ENCODE measurements at places on chromosomes 13 and 19. TPM values are rescaled to one million over a fixed set of nuclear protein-coding genes. Genes with fewer than 3 reads are reported as not detected.

Gene KLK2
- total RNA-seq, result not detected

DNA sequence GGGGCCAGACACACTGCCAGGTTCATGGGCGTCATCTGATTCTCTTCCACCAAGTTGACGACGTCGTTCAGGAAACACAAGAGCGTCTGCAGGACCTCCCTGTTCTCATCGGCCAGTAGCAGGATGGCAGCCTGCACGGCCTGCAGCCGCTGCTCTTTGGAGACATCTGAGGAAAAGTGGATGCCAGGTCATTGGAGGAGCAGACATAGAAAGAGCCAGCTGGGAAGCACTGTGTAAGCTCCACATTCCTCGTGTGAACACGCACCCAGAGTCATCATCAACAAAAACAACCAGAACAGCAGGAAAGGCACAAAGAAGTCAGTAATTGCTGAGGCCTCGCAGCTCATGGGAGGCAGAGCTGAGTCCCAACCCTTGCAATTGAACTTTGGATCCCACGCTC lies 96.5 kb downstream of the KL start:
- no peak for DNase-seq

- no peak for DNase-seq
Measured at GRCh38 chr19:33547676-33548075, 26.1 kb upstream of the PEPD start.

- DNase-seq, result no peak
Measured at GRCh38 chr19:52725528-52725961, 9.3 kb downstream of the ZNF611 start.

- DNase-seq, result peak; percentile 94
Measured at GRCh38 chr19:8423817-8424223, 10.7 kb downstream of the MARCHF2 start.

DNA sequence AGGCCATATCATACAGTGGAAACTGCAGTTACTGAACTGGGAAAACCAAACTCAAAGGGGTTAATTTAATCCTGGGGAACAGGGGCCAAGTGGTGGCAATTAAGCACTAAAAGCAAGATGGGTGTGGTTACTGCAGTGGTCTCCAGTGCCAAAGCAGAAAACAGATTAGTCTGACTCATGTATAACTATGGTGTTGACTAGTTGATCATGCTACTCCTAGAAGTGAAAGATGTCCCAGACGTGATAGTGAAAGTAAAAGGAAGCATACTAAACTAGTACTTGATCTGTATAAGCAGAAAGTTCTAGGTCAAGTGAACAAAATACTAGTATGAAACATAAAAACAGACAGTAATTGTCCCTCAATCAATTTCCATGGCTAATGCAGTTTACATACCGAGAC lies 360.0 kb upstream of the SLITRK5 start:
- no peak for DNase-seq

Gene ZNF66
- 5.7 TPM for total RNA-seq

GRCh38 chr13:99981735-99982035 lies at the start of gene ZIC2:
TSS of gene ZIC2 (plus strand) at chr13:99981784. CDS start at chr13:99982065, 281 bp downstream.
- DNase-seq, result no peak

Gene MCEMP1
- not detected for total RNA-seq

- no peak for DNase-seq
Measured at GRCh38 chr13:35988648-35989081, 142.5 kb downstream of the DCLK1 start.

Gene RAB3A
- total RNA-seq, result 3.2 TPM

Gene ZNF729
- not detected for total RNA-seq

DNA sequence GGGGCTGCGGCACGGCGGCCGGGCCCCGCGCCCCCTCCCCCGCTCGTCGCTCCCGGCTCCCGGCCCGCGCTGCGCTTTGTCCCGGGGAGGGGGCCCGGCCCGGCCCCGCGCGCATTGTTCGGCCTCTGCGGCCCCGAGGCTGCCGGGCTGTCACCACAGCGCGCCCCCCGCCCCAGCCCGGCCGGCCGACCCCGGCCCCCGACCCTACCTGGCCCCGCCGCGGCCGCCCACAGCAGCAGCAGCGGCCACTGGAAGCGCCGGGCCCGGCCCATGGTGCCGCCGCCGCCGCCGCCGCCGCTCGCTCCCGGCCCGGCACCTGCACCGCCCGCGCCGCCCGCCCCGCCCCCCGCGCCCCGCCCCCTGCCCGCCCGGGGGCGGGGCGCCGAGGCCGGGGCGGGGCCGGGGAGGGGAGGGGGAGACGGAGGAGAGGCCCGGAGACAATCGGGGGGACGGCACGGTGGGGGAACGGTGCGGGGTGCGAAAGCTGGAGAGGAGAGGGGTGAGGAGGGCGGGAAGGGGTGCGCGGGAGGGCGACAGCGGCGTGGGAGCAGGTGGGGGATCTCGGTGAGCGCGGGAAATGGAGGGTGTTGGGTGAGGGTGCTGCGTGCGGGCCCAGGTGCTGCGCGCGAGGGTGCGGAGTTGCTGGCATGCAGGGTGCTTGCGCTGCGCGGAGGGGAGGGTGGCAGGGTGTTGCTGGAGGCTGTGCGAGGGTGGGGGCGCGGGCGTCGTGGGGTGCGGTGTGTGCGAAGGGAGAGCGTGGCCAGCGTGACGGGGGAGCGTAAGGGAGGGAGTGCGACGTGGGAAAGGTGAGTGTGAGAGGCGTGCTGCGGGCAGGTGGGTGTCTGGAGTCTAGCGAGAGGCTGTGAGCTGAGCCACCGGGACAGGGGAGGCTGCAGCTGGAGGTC lies at the start of gene CADM4:
TSS of gene CADM4 (minus strand) at position 332 of the 905 bp plus-strand sequence. CDS start at position 272, 60 bp downstream.
- DNase-seq, result no peak

GRCh38 chr13:68667863-68668262 lies 1437.7 kb upstream of the PCDH9 start:
- no peak for DNase-seq

DNA sequence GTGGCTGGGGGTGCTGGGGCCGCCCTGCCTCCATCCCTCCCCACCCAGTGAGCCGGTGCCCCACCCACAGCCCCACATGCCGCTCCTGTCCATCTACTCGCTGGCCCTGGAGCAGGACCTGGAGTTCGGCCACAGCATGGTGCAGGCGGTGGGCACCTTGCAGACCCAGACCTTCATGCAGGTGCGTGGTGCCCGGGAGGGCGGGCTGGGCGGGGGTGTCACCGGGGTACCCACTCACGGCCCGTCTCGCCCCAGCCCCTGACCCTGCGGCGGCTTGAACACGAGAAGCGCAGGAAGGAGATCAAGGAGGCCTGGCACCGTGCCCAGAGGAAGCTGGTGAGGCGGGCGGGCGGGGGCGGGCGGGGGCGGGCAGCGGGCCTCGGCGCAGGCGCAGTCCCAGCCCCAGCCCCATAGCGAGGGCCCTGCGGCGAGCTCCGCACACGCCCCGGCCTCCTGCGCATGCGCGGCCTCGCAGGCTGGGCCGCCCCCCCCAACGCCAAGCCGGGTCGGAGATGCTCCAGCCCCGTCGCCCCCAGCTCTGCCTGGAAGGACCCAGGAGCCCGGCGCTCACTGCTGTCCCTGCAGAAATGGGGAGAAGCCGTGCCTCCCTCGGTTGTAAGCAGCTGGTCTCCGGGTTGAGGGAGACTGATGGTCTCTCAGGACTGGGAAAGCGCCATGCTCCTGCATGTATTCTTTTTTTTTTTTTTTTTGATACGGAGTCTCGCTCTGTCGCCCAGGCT lies 7.7 kb downstream of the ARHGAP45 start:
- no peak for DNase-seq

GRCh38 chr13:72745260-72745659 lies 17.5 kb downstream of the BORA start:
- no peak for DNase-seq

Gene IQCN
- total RNA-seq, result 6.9 TPM

DNA sequence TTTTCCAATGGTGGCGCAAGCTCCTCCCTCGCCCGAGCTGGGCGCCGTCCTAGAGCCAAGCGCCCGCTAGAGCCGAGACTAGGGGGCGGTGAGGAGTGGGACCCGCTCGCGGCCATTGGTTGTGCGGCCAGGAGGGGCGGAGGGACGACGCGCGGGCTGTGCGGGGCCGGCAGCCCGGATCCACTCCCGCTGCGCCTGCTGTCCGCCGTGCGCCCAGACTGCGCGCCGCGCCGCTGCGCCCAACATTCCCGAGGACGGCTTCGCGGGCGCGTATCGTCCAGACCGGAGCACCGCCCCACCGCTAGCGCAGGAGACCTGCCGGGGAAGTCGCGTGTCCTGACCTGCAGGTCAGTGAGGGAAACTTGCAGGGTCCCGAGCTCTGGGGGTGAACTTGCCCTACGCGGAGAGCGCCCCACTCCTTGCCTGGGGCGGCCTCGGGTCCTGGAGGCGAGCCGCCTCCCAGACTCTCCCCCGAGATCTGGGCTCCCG lies at the start of gene SERTM1:
TSS of gene SERTM1 (plus strand) at position 183 of the 489 bp plus-strand sequence. CDS start 21,059 bp downstream, outside the sequence.
- no peak for DNase-seq

- DNase-seq, result no peak
Measured at GRCh38 chr19:19121371-19121770, 16.9 kb downstream of the TMEM161A start.

Gene PRODH2
- total RNA-seq, result not detected

Gene PLPPR3
- total RNA-seq, result 18.2 TPM

- DNase-seq, result no peak
Measured at GRCh38 chr13:93001866-93002461, 224.6 kb upstream of the GPC6 start.

DNA sequence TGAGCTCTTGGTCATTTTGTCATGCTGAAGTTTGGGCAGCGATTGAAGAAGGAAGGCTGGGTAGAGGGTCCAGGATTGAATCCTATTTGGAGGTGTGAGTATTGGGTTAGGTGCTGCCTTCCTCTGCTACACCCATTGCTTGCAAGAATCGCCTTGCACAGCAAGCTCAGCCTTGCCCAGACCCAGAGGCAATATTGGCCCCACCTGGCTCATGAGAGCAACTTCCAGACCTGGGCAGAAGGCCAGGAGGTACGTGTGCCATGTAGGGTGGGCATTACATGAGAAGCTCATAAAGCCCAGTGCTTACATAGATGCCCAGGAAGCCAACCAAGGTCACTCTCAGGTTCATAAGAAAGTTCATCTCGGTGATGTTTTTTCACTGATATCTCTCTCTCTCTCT lies 718.0 kb downstream of the EFNB2 start:
- DNase-seq, result no peak

DNA sequence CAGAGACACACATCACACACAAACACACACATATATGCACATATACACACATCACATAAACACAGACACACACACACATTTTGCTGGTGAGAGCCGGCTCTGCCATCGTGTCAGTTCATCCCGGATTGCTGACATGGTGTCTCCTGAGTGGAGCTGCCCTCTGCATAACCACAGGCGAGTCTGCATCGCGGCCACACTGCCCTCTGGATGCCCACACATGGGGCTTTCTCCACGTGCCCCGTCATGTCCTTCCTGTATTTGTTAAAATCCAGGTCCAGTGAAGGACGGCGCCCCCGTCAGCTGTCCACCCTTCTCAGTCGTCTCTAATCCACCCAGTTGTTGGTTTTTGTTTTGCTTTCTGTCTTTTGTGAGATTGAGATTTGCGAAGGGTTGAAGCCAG lies 52.6 kb upstream of the F7 start:
- DNase-seq, result no peak

Gene PVR
- total RNA-seq, result 31.4 TPM

Gene ZNF709
- total RNA-seq, result 3.4 TPM

Gene MBD3L2
- not detected for total RNA-seq

Gene FGF21
- total RNA-seq, result not detected
